ENCODE measurements at places on chromosomes 12 and 14.

DNA sequence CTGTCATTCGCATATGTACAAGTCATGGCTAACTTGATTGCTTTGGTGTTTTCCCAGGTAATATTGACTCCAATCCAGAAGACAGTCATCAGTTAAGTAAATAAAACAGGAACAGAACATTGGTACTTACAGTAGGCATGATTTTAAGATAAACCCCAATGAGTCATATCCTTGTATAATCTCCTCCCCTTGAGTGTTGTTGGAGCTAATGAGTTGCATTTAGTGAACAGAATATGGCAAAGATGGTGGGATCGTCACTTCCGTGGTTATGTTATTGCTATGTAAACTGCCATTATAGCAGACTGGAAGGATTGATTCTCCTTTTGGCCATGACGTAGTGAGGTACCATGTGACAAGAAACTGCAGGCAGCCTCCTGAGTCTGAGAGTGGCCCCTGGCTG, 102.2 kb downstream of the TMX1 start:
- DNase-seq, result no peak

- DNase-seq, result no peak
Observed at GRCh38 chr12:69569236-69569635, 16.0 kb upstream of the CCT2 start.

- DNase-seq, result no peak
Observed at GRCh38 chr14:105930572-105930971, 404.2 kb downstream of the TMEM121 start.

- no peak for DNase-seq
Observed at GRCh38 chr14:32809255-32809654, 129.4 kb upstream of the NPAS3 start.

- DNase-seq, result no peak
Observed at GRCh38 chr12:132156573-132157325, 12.5 kb downstream of the NOC4L start.

DNA sequence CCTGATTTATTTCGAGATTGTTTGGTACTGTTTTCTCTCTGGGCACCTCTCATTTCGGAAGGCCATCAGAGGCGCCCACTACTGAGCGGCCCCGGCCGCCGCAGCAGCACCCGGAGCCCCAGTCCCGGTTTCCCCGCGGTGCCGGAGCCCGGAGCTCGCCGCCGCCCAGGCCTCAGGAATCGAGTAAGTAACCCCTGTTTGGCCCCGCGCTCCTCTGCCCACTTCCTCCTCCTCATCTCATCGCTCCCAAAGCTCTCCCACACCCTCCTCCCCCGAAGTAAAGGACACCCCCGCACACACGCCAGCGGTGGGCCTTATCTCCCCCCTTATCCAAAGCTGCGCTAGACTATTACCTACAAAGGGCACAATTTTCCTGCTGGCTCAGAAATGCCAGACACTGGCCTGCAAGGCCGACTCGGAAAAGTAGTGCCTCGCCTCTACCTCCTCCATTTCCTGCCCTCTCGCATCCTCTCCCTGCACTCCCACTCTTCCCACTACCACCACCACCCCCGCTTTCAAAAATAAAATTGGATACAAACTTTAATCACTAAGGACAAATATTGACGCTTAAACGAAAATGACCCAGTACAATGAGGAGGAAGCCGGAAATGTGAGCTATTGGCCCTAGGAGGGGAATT, 637 bp upstream of the FOXG1 start:
- DNase-seq, result no peak

GRCh38 chr12:104136577-104136976, 1.4 kb downstream of the NFYB start:
- no peak for DNase-seq

GRCh38 chr12:26205941-26206340, 10.6 kb downstream of the SSPN start:
- DNase-seq, result no peak

GRCh38 chr14:92534932-92535643, 21.5 kb downstream of the RIN3 start:
- DNase-seq, result no peak

- no peak for DNase-seq
Observed at GRCh38 chr14:57846596-57846995, 19.3 kb downstream of the SLC35F4 start.

GRCh38 chr14:100820957-100821356, 5.0 kb upstream of the MEG3 start:
- no peak for DNase-seq

DNA sequence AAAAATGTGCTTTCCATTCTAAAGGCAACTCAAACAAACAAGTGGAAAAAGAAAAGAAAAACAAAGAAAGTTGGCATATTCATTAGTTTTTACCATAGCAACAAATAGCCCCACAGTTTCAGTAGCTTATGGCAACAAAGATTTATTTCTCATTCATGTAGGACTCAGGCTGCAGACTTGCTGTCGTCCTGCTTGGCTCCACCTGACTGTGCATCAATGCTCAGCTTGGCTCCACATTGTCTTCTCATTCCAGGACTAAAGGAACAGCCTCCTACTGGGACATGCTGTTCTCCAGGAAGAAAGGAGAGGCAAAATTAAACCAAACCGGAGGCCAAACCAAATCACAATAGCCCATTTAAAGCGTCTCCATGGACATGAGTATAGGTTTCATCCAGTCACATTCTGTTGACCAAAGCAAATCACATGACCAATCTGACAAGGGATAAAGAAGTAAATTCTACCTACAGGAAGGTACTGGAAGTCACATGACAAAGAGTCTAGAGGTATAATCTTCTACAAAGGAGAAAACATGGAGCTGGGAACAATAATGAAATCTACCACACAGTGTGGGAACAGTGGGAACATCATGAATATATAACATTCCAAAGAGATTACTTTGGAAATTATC, 222.5 kb downstream of the PIK3C2G start:
- no peak for DNase-seq

DNA sequence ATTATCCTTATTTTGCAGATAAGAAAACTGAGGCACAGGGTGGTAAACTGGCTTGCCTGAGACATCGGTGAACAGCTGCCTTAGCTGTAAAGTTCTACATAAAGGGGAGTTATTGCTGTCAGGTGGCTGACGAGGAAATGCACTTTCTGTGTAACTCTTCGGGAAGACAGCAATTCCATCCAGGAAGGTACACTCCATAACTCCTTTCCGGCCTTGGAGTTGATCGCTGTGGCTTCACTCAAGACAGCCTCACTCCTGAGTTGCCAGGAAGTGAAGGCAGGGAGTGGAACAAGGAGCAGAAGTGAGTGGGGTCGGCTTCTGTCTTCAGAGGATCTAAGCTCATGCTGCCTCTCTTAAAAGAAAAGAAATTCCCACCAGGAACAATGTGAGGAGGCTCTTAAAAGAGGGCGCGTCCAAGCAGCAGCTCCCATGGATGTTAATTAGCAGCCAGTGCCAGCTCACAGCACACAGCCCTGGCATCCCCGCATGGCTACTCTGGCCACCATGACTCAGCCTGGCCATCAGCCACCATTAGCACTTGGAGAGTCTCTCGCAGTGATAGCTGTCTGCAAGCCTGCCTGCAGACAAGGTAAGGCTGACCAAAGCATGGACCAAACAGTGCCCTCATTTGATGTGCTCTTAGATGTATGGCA, 60.3 kb downstream of the NUAK1 start:
- DNase-seq, result no peak

- DNase-seq, result no peak
Observed at GRCh38 chr12:51865757-51866270, 17.3 kb upstream of the FIGNL2 start.

DNA sequence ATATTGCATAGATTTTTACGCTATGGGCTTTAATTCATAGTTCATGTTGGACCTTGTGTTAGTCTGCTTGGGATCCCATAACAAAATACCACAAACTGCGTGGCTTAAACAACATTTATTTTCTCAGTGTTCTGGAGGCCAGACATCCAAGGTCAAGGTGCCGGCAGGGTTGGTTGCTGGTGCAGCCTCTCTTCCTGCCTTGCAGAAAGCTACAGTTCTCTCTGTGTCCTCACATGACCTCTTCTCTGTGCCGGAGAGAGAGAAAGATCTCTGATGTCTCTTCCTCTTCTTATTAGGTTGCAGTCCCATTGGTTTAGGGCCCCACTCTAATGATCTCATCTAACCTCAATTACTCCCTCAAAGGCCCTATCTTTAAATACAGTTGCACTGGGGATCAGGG, 170.5 kb downstream of the IPO8 start:
- no peak for DNase-seq

GRCh38 chr14:43735932-43736331, 771.2 kb downstream of the FSCB start:
- no peak for DNase-seq

Data from trophoblast cell (in vitro differentiated cells and primary cell).